ENCODE measurements at places on chromosomes 7 and 10.

DNA sequence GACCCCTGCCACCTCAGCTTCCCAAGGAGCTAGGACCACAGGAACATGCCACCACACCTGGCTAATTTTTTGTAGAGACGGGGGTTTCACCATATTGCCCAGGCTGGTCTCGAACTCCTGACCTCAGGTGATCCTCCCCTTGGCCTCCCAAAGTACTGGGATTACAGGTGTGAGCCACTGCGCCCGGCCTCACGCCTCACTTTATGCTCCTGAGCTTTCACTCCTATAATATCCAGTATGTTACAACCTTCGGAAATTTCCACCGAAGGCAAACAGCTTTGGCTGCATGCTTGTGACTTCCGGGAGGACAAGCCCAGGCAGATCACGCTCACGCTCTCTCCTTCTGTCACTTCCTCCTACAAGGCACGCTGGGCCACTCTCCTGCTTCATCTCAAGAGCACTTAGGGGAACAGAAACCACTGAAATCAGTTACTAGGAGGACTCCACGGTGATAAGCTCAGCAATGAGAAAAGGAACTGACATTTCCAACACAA, 4.4 kb upstream of the MAD1L1 start:
- DNase-seq, result no peak

- no peak for DNase-seq
Measured at GRCh38 chr7:67422601-67423000, 426.0 kb downstream of the TYW1 start.

GRCh38 chr7:123752534-123752933, 3.7 kb upstream of the WASL start:
- DNase-seq, result no peak

DNA sequence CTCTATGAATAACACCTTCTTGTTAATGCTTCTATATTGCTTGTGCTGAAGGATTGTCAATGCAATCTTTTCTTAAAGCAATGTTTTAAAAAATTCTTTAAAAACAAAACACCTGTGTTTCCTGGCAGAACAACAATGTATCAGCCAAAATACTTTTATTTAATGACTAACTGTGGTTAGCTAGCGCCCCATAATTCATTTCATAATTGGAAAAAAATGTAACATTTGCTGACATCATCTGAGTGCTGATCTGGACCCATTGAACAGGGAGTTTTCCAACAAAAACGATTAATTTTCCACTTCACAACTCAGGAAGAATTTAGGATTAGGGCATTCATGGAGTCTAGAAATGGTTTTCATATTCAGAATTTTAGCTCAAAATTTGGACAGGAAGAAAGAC, 137.6 kb upstream of the CDK6 start:
- no peak for DNase-seq

DNA sequence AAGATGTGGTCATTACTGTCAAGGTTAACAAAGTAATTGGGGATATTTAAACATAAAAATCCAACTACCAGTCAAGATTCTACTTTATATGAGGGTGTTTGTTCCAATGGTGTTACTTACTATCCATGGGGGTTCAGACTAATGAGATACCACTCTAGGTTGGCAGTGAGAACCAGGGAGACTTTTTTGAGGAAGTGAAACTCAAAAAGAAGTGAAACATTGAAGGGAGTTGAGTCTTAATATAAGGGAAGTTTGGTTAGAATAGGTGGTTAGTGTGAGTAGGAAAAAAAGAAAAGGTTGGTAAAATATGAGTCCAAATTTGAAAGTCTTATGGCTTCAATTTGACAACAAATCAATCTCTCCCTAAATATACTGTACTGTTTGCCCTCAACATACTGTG, 123.6 kb upstream of the ANK3 start:
- DNase-seq, result no peak

DNA sequence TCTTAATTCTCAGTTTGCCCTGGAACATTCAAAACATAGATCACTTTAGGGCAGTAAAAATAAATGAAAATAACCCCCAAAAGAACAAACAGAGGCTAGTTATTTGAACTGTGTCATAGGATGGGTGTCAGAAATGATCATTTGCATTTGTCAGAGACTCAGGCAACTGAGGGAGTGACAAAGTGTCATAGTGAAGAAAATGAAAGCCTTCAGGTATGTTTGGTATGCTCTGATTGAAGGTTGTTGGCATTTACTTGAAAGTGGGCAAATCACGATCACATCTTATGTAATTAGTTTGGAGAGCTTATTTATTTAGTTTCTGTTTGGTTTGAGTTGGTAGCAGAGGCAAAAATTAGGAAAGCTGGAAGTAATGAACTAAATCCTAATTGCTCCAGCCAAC, 880.9 kb downstream of the ANKRD7 start:
- no peak for DNase-seq

- no peak for DNase-seq
Measured at GRCh38 chr10:76192694-76193320, 761.4 kb downstream of the LRMDA start.

DNA sequence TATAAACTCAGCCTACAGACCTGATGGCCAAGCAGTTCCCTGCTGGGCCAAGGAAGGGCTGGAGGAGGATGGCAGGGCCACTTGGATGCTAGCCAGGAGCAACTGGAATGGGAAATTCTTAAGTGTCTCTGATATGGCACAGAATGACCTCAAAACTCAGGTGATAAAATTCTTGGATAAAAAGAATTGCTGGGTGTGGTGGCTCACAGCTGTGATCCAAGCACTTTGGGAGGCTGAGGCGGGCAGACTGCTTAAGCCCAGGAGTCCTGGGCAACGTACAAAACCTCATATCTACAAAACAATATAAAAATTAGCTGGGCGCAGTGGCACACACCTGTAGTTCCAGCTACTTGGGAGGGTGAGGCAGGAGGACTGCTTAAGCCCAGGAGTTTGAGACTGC, 14.0 kb upstream of the PKD1L1 start:
- DNase-seq, result no peak

DNA sequence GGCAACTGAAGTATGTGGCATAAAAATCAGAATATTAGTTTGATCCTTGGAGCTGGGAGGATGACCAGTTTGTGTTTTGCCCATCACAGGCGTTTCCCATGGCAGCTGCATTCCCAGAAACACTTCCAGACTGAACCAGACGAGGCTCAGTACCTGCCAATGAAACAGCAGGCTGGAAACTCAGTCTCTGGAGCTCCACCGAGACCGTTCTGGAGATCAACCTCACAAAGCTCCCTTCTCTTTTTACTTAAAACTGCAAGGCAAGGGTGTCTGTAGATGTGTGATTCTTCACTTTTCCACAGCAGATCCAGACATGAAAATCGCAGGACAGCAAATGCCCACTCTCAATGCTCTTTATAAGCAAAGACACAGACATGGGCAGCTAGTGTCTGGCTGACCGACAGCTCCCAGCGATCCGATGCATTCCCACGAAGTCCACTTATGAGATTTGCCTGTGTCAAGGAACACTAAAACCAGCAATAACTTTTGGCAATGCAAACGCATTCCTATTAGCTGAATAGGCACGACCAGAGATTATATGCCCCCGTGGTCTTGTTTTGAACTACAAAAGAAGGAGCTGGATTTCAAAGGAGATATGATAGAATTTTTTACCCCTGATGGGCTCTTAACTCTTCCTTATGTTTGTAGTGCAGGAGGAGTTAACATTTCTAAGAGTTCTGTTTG, 72.6 kb downstream of the ADAM12 start:
- DNase-seq, result no peak

GRCh38 chr7:17097668-17098297, 200.7 kb upstream of the AHR start:
- DNase-seq, result no peak

- no peak for DNase-seq
Measured at GRCh38 chr10:99916776-99917175, 93.0 kb downstream of the DNMBP start.

GRCh38 chr10:61835946-61836887, 65.3 kb upstream of the ARID5B start:
- no peak for DNase-seq

DNA sequence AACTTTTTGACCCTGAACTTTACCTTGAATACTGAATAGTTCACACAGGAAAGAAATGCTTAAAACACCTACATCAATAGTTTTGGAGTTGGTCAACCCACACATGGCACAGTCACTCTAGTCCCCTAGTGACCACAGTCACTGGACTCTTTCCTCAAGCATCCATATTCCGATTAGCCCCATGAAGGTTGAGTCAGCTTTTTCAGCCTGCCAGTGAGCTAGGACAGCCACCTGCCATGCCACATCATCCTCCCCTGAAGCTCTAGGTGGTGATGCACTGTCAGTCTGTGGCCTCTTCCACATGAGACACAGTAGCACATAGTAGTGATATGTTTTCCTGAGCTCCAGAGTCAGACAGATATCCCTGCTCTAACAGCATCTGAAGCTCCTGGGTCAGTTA, 537.2 kb downstream of the XPNPEP1 start:
- no peak for DNase-seq

DNA sequence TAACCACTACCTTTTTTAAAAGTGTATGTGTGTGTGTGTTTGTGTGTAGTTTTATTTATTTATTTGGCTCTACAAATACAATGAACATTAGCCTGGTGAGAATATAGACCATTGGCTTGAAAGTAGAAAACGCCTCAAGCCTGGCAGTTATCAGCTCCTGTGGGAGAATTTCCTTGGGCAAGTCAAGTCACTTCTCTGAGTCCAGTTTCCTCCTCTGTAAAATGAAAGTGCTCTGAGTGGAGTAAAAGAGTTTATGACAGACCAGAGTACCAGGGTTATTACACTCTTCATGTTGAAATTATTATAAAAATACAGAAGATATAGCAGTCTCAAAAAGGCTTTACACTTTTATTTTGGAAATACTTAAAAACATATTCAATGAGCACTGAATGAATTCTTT, 10.1 kb upstream of the RHOBTB1 start:
- DNase-seq, result no peak

DNA sequence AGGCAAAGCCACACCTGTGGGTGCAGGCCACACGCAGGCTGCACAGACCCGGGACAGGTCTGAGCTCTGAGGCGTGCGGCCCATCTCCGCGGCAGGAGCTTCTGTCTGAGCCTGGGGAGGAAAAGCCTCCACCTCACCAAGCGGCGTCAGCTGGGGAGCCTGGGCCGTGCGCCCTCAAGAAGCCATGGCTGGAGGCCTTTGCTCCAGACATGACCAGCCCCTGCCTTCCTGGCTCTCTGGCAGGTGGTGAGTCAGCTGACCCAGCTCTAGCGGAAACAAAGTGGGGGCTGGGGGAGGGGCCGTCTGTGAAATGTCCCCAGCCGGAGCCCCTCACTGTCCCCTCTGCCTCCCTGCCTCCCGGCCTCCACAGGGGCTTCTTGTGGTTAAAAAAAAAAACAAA, 12.5 kb downstream of the GPER1 start:
- DNase-seq, result no peak

DNA sequence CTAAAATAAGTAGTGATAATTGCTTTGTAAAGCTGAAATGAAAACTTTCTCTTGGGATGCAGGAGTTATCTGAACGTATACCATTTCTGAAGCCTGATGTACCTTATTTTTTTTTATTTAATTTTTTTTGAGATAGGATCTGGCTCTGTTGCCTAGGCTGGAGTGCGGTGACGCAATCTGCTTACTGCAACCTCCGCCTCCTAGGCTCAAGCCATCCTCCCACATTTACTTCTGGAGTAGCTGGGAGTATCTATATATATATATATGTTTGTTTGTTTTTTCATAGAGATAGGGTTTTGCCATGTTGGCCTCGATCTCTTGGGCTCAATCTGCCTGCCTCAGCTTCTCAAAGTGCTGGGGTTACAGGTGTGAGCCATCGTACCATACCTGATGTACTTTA, 2.4 kb downstream of the PMPCB start:
- no peak for DNase-seq

- no peak for DNase-seq
Measured at GRCh38 chr7:24346129-24346528, 62.1 kb downstream of the NPY start.

DNA sequence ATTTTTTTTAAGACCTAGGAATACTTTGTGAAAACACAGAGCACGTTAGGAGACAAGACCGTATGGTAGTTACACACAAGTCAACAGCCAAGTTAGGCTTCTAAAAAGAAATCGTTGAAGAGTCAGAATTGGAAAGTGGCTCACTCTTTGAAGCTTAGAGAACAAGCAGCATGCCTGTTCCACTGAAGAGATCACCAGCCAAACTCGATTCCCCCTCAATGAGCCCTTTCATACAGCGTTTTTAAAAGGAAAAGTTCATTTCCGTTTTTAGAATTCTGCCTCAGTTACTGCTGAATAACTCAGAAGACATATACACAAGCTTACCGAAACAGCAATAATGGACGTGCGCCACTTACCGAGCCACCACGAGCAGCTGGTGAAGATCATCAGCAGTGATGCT, 41.0 kb downstream of the MCMBP start:
- DNase-seq, result no peak

DNA sequence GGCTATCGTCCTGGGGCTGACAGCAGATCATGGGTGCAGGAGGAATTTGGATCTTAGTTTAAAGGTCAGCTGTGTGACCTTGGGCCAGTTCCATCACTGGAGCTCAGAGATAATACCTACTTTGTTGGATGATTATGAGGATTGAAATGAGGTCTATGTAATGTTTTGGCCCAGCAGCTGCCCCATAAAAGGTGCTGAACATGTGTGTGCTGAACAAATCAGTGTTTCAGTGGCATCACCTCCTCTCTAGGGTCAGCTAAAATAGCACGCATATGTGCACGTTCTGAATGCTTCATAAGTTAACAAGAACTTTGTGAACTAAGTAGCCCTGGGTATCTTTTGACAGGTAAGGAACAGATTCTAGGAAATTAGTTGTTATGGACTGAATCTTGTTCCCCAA, 84.8 kb upstream of the LRRC18 start:
- DNase-seq, result no peak

- DNase-seq, result no peak
Measured at GRCh38 chr7:72062666-72063065, 349.5 kb downstream of the CALN1 start.

GRCh38 chr7:41346878-41347277, 356.0 kb downstream of the INHBA start:
- no peak for DNase-seq

- DNase-seq, result no peak
Measured at GRCh38 chr7:2037808-2038522, 194.8 kb downstream of the MAD1L1 start.

DNA sequence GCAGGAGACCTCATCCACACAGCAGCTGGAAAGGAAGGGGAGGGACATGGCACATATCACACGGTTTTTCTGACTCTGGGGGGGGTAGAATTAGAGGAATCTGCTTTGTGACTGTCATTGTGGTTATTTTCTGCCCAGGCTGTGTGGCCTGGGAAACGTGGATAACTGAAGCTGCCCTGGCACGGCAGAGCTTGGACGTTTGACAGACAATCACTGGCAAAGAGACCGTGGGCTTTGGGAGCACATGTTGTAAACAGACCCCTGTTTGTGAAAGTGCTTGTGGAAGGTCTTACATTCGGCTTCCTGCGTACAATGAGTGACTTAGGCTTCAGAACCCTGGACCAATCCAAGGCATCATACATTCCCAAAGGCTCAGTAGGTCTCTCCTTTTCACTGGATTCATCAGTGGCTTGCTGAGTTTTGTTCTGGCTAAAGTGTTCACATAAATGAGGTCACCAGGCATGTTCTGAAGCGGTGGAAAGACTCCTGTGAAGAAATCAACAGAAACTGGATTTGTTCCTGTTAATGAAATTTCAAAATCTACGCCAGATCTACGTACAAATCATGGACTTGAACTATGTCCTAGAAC, 188.2 kb downstream of the TEX36 start:
- DNase-seq, result no peak

- no peak for DNase-seq
Measured at GRCh38 chr10:4851846-4852245, 25.8 kb downstream of the AKR1E2 start.
